ENCODE measurements at places on chromosomes 7 and 10. TPM values are rescaled to one million over a fixed set of nuclear protein-coding genes. Genes with fewer than 3 reads are reported as not detected.

The NPFFR1 gene
- not detected for total RNA-seq

The IFIT1 gene
- 3.3 TPM for total RNA-seq

The RBP4 gene
- not detected for total RNA-seq

The GPR15LG gene
- not detected for total RNA-seq

The ARHGEF5 gene
- total RNA-seq: 2.9 TPM

The XPNPEP1 gene
- 96.7 TPM for total RNA-seq

The SLC18A3 gene
- total RNA-seq: not detected

All from glomerular endothelial cell (primary cell).